ENCODE measurements at places on chromosomes 7 and 10.

DNA sequence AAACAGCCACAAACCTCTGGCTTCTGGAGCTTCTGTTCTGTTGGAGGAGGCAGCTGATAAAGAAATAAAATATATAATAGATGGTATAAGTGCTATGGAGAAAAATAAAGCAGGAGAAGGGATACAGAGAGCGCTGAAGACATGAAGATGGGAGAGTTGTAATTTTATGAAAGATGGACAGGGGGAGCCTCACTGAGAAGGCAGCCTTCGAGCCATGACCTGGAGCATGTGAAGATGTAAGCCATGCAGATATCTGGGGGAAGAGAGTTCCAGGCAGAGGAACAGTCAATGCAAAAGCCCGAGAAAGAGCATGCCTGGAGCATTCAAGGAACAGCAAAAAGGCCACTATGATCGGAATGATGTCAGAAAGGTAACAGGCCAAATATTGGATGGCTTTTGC, 187.5 kb downstream of the KIAA1217 start:
- no peak for DNase-seq

DNA sequence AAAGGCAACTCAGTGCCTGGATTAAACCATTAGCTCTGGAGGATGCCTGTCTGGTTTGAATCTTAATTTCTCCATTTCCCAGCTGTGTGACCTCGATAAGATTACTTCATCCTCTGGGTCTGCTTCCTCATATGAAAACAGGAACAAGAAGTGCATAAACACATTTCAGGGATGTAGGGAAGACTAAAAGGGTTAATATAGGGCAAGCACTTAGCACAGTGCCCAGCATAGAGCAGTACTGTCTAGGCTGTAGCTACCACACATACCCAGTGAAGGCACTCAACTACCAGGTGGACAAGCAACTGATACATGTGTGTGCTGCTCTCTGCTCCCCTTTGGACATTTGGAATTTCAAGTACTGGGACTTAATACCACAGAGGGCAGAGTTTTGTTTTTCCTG, 85.4 kb downstream of the KCNMA1 start:
- no peak for DNase-seq

- DNase-seq = no peak
Observed at GRCh38 chr10:132972149-132972985, 30.0 kb upstream of the CFAP46 start.

DNA sequence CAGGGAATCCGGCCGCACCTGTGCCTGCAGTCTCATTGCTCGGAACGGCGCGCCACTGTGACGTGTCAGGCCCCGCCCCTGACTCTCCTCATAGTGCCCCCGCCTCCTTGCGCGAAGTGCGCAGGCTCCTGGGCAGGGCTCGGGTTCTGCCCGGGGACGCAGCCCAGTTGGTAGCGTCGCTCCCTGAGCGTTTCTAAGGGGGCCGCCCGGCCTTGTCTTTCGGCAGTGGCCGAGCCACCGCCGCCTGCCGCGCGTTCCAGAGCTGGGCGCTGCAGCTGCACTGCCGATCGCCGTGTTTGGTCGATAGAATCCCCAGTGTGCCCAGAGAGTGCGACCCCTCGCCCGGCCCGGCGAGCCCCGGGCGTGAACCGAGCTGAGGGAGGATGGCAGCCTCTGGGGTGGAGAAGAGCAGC, at the start of gene KLHL7:
Gene KLHL7 (plus strand): TSS at position 142 of the 413 bp plus-strand sequence. CDS start 242 bp downstream, at position 384.
- DNase-seq = peak; percentile 96

GRCh38 chr10:125232841-125233240, 72.5 kb upstream of the CTBP2 start:
- no peak for DNase-seq

GRCh38 chr7:158814637-158815036, 14.7 kb downstream of the ESYT2 start:
- DNase-seq = no peak

- DNase-seq = no peak
Observed at GRCh38 chr10:113603057-113603777, 50.4 kb downstream of the HABP2 start.

GRCh38 chr7:98265841-98266271, 13.8 kb upstream of the TECPR1 start:
- no peak for DNase-seq

DNA sequence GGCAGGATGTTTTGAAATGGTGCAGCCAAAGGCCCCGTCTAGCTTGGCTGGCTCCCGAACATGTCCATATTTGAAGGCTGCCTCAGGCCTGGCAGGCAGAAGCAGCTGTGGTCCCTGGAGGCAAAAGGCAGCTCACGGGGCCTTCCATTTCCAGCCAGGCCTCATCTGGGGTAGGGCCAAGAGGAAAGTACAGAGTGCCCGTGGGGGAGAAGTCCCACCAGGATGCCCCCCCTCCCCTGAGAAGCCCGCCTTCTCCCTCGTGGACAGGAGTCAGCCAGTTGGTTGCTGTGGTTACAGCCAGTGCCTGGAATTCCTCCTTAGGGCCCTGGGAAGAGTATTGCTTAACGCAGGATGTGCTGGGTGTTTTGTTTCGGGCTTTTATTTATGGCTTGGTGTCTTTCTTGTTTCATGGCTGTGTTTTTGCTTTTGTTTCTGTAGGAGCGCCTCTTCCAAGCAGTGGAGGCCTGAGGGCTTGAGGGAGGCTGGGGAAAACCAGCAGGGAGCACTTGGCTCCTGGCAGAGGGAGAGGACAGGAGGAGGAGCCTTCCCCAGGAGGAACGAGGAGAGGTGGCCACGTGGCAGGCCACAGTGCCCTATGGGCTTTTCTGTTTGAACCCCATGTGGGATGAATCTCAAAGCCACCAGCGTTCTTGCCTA, 45.4 kb downstream of the CHST3 start:
- no peak for DNase-seq

- DNase-seq = no peak
Observed at GRCh38 chr10:75418712-75419111, 12.7 kb upstream of the LRMDA start.

GRCh38 chr10:113441686-113442270, 111.1 kb upstream of the HABP2 start:
- DNase-seq = no peak

DNA sequence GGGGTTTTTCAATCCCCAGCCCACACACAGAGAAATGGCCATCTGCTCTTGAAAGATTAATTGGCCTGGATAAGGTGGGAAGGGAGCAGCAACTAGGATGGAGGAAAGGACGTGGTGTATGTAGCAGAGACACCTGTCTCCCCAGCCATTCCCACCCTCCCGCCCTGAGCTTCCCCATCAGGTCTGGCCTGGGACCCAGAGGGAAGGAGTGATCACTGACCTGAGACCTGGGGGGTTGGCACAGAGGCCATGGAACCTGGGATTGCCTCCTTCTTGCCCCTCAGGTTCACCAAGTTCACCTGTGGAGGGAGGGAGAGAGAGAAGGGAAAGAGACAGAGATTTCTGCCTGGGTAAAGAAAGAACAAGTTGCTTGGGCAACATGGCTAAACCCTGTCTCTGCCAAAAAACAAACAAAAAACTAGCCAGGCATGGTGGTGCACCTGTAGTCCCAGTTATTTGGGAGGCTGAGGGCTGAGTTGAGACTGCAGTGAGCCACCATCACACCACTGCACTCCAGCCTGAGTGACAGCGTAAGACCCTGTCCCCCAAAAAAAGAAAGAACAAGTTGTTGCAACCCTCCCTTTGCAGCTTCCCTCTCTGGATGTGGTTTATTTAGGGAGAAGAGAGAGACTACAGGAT, 11.3 kb upstream of the TRPV6 start:
- no peak for DNase-seq

GRCh38 chr10:5195727-5196374, 786 bp upstream of the AKR1C4 start:
- DNase-seq = no peak

- no peak for DNase-seq
Observed at GRCh38 chr10:130412317-130412716, 276.1 kb downstream of the GLRX3 start.

GRCh38 chr10:48496831-48497779, 107.8 kb downstream of the ARHGAP22 start:
- DNase-seq = no peak

GRCh38 chr10:131167036-131167860, 144.3 kb downstream of the TCERG1L start:
- DNase-seq = no peak

DNA sequence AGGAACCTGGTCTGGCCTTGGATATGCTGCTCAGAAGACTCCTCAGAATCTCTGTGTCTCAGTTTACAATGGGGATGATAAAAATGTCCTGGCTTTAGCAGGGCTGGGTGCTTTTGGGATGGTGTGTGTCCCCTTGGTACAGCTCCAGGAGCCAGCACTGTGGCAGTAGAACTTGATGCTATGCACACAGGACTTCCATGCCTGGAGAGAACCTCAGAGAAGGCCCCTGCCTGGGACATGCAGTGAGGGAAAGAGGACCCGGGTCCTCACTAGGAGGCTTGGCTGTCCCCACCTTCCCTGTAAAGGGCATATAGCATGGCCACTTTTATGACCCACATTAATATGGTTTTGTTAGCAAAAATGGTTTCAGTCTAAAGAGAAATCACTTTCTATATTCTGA, 100.5 kb downstream of the GLRX3 start:
- no peak for DNase-seq

GRCh38 chr10:88270871-88271713, 312.0 kb downstream of the RNLS start:
- no peak for DNase-seq

DNA sequence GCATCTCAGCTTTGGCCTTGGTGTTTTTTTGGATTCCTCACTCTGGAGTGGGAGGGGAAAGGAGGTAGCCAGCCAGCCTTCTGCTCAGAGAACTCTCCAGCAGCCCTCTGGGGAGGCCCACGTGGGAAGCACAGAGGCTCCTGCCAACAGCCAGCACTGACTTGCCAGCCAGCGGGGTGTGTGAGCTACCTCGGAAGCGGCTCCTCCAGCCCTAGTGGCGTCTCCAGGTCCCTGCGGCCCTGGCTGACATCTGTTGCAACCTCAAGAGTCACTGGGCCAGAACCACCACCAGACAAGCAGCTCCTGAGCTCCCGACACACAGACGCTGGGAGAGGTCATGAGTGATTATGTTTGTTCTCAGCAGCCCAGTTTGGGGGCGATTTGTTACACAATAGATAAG, 180.2 kb upstream of the FZD8 start:
- DNase-seq = no peak

- DNase-seq = no peak
Observed at GRCh38 chr10:131771634-131772358, 129.0 kb upstream of the PPP2R2D start.

GRCh38 chr10:50550291-50550839, 73.4 kb downstream of the SGMS1 start:
- no peak for DNase-seq

GRCh38 chr7:73899731-73900142, 38.8 kb downstream of the TMEM270 start:
- no peak for DNase-seq

GRCh38 chr10:95476469-95477174, 84.5 kb downstream of the SORBS1 start:
- no peak for DNase-seq

- no peak for DNase-seq
Observed at GRCh38 chr7:141366091-141366621, 185.1 kb upstream of the AGK start.

DNA sequence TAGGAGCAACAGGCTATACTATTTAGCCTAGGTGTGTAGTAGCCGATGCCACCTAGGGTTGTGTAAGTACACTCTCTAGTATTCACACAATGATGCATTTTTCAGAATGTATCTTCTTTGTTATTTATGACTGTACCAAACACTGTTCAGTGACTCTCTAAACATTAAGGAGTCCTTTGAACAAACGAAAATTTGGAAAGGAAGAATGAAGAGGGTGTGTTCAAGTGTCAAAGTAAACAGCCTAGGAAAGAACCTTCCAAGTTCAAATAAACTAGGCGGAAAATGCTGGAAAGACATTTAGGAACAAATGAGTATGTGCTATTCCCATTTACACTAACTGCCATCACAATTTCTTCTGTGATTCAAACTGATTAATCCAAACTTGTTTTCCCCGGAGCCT, 142.4 kb downstream of the CHCHD3 start:
- DNase-seq = no peak

- no peak for DNase-seq
Observed at GRCh38 chr10:75283671-75284470, 48.1 kb upstream of the COMTD1 start.

- DNase-seq = no peak
Observed at GRCh38 chr7:105098863-105099515, 85.0 kb downstream of the KMT2E start.
